ENCODE measurements at places on chromosomes 16 and 17.
A peak's percentile ranks its signal among the peaks of the same experiment; 100 is the strongest.

DNA sequence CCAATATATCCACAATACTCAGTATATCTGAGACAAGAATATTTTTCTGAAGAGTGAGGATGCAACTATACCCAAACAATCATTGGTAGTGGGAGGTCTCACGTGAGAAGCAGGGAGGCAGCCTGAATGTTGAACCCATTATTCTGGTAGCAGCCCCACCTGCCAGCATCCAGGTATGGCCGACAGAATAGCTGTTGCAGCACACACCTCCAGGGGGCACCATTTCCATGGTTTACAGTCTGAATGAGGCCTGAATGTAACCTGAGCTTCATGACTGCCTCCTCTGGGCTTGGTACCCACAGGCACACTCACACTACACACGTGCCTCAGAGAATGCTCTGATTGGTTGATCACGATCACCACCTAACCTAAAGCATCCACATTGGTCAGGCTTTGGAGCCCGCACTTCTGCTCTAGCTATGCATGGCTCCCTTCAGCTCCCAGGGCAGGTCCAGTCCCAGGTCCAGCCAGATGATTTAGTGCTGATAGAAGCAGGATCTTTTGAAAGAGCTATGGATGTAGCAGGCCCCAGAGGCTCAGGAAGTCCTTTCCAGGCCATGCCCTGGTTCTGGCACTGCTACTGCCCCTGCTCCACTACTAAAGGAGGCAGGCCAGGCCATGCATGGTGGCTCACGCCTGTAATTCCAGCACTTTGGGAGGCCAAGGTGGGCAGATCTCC lies 11.0 kb upstream of the CBFB start:
- peak; percentile 63 for DNase-seq

GRCh38 chr16:57244463-57244766 lies 644 bp upstream of the ARL2BP start:
- DNase-seq = no peak

DNA sequence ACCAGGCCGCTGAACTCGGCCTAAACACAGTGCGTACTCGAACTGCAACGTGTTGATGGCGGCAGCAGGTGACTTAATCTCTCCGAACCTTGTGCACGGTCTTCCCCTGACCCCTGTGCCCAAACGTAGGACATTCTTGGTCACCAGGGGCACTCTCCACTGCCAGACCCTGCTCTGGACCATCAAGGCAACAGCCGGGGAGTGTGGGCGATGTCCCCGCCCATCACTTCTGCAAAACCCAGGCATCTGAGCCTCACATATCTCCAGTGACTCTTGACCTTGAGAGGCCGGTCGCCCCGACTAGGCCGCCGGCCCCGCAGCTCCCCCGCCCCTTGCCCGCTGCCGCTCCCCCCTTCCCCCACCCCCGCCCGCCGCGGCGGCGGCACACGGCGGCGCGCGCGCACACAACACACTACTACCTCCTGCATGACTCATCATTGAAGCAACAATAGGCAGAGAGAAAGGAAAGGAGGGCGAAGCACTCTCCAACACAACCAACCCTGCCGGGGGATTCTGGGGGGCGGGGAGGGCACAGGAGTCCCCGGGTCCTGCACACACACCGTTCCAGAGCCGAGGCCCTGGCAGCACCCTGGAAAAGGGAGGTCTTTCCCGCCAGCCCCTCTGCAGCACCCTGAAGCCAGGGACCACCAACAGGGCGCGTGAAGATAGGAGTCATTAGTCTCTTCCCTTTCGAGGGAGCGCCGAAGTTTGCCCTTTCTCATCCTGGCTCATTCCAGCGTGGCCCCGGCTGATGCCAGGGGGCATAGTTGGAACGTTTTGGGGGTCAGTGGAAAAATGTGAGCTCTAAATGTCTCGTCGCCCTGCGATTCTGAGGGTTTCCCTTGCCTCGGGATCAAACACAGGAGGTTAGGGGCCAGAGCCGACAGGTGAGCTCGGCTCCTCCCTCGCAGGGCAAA lies 1.9 kb downstream of the MNT start:
- no peak for DNase-seq

DNA sequence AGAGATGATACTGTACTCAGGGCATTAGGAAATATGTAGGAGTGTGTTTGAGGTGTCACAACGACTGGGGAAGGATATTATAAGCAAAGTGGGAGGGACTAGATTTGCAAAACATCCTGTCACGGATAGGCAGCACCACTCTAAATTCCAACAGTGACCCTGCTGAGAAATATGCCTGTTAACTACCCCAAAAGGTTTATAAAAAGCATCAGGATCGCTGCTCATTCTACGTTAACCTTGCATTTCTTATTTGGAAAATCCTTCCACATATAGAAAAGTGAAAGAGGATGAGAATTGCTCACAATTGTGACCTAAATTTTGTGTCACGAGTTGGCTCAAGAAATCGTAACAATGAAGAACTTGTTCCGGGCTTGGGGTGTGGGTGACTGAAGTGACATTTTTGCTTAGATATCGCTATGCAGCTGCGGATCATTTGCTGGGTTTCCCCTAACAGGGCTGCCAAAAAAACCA lies 51.6 kb downstream of the N4BP1 start:
- no peak for DNase-seq

DNA sequence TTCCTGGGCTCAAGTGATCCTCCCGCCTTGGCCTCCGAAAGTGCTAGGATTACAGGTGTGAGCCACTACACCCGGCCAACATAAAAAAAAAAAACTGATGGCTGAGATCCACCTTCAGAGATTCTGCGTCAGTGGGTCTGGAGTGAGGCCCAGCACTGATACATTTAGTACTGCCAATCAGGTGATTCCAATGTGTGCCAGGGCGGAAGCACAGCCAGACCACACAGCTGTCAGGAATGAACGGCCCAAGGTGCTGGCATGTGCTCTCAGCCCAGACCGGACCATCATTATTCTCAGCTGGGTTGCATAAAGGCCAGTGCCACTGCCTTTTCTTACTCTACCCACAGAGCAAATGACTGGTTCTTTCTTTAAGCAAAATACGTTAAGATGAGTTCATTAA lies 1.2 kb upstream of the BCO1 start:
- DNase-seq = no peak

DNA sequence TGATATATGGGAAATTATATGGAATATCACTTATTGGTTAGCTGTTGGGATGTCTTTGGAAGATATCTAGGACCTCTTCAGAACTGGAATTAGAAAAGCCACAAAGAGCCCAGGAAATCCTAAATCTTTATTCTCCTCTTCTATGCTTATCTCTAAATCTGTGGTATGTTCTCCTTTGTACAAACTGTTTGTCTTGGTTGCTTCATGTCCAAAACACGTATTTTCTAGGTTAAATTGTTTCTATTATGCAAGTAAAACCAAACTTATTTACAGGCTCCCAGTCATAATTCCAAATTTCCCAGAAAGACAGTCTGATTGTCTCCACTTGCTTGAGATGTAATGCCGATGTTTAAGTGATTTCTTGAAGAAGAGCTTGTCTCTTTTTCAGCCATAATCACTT lies 650.9 kb downstream of the CDH11 start:
- DNase-seq = no peak

Data from NCI-H1048 (cell line).